ENCODE measurements at places on chromosomes 3 and 15.

DNA sequence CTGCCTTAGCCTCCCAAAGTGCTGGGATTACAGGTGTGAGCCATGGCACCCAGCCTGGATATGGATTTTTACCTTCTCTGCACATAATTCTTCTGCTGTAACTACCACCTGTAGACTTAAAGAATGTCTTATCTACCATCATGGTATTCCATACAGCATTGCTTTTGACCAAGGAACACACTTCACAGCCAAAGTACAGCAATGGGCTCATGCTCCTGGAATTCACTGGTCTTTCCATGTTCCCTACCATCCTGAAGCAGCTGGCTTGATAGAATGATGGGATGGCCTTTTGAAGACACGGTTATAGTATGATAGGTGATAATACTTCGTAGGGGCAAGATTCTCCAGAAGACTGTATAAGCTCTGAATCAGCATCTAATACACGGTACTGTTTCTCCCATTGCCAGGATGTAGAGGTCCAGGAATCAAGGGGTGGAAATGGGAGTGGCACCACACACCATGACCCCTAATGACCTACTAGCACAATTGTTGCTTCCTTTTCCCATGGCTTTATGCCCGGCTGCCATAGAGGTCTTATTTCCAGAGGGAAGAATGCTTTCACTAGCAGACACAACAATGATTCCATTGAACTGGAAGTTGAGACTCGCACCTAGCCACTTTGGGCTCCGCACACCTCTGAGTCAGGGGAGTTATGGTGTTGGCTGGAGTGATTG lies 60.9 kb upstream of the CDV3 start:
- no peak for DNase-seq

GRCh38 chr3:24520976-24521419 lies 26.3 kb upstream of the THRB start:
- DNase-seq = no peak

DNA sequence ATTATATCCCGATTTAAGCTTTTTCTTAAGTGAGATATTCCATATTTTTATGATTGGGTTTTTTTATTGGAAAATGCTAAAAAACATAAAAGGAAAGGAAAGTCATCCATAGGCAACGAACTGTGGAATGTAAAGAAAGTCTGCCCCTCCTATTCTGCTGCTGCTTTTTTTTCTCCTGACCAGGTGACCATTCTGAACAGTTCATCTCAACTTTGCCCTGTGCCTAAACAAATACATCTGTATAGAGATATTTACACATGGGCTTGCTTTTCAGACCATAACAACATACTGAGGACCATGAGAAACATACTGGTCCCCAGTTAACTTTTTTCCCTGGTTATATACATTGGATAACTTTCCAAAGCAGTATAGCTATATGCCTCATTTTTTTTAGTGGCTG lies 18.9 kb upstream of the MLF1 start:
- DNase-seq = no peak

GRCh38 chr15:40937762-40938535 lies 8.8 kb downstream of the DLL4 start:
- DNase-seq = no peak

DNA sequence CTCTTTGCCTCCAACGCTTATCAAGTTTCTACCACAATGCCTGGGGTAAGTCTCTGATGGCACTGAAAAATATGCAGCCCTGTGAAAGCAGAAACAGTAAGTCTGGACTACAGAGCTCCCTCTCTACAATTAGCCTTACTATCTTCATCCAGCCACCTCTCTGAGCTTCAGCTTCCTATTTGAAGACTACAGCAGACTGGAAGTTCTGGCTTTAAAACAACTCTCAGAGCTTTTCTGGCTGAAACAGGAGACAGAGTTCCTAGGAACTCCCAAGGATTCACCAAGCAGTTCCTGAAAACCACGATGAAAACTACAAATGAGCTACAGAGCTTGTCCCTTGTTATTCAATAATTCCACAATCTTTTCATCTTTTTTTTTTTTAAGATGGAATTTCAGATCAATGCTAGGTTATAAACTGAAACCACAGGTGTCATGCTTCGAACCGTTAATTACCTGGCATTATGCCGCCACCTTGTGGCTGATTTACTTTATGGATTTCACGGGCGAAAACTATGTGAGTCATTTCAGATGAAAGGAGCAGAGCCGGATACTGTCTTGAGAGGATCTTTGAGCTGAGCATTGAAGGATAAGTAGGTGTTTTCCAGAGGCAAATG lies 3.9 kb downstream of the CRYGS start:
- peak; percentile 24 for DNase-seq

GRCh38 chr3:30342318-30343060 lies 263.9 kb upstream of the TGFBR2 start:
- DNase-seq = no peak

DNA sequence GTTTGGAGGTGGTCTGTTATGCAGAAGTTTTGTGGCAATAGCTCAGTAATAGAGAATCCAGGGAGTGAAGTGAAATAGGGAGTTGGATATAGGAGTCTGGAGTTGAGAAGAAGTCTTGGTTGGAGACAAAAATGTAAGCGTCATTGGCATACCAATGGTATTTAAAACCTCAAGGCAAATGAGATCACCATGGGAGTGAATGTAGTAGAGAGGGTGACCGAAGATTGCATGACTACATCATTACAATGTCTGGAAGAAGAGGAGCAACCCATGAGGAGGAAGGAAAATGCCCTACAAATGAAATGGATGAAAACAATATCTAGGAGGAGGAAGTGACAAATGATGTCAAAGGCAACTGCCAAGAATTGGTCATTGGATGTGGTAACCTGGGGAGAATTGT lies 54.4 kb downstream of the CNTN4 start:
- no peak for DNase-seq

DNA sequence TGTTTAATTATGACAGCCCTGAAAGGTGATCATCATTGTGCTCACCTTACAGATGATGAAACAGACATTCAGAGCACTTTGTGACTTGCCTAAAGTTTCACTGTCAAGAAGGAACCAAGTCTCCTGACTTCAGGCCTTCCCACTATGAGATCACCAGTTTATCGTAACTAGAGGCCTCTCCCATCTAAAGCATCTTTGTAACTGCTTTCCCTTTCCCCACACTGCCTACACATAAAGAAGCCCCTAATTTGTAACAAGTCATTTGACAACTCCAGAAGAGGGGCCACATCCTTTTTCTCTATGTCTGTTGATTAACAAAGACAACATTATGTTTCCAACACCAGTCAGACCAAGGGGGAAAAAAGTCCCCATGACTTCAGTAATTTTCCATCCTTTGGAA lies 1.1 kb downstream of the KLHL6 start:
- DNase-seq = no peak

- DNase-seq = no peak
Measured at GRCh38 chr3:97835761-97836160, 13.9 kb downstream of the CRYBG3 start.

Data from psoas muscle (tissue), 8 donors.